ENCODE measurements at places on chromosomes 16 and 17.

DNA sequence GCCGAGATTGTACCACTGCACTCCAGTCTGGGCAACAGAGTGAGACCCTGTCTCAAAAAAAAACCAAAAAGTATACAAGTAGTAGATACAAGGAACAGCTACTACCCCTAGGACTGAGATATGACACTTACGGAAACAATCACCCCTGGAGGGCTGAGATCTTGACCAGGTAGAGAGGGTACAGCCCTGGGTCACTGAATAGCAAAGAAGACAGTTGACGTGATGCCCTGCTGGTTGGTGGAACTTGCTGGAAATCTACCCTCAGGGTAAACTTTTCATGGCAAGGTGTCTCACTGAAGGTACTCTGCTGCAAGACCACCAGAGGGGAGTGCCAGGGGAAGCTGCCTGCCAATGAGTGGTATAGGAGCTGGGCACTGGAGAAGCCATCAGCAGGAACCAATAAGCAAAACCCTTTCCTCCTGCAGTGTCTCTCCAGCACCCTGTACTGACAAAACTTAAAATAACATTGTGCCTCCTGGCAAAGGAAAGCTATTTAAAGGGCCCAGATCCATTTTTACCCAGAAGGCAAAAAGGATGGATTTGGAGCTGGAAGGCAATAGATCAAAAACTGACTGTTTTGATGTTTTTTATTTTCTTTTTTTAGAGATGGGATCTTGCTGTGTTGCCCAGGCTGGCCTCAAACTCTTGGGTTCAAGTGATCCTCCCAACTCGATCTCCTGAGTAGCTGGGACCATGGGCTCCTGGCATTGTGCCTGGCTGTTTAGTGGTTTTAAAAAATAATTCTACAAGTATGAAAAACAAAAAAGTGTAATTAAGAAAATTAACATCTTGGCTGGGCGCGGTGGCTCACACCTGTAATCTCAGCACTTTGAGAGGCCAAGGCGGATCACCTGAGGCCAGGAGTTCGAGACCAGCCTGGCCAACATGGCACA, 11.3 kb upstream of the PDXDC1 start:
- DNase-seq: no peak

DNA sequence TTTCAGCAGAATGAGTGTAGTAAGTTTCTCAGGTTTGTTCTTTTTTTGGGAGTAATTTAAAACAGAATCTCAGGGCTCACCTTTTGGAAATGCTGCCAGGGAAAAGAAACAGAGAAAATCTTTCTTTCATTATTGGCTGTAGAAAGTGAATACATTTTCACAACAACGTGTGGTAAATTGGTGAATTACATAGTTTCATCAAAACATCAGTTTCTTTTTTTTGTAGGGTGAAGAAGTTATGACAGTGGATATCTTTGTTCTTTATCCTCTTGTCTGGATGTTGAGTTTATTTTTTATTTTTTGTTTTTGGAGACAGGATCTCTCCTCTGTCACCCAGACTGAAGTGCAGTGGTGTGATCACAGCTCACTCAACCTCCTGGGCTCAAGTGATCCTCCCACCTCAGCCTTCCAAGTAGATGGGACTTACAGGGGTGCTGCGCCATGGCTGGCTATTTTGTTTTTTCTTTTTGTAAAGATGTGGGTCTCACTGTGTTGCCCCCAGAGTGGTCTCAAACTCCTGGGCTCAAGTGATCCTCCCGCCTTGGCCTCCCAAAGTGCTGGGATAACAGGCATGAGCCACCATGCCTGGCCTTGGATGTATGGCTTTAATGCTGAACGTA, 2.4 kb downstream of the ZNF267 start:
- no peak for DNase-seq

DNA sequence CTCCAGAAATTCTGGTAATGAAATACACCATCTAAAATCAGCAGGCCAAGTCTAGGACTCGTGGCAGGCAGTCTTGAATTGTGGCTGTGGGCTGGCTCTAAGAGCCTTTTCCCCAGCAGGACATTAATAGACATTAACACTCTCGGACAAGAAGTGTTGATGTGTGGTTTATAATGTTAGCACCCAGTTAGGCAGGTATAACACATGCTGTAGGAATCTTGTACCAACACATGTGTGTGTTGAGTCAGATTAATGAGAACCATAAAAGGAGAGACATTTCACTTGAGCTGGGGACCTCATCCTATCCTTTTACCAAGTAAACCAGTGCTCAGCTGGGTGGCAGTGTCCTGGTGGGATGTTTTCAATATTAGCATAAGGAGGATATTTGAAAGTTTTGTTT, 264.5 kb downstream of the FTO start:
- DNase-seq: no peak

- no peak for DNase-seq
Measured at GRCh38 chr16:28478506-28479180, 6.5 kb upstream of the NPIPB7 start.

DNA sequence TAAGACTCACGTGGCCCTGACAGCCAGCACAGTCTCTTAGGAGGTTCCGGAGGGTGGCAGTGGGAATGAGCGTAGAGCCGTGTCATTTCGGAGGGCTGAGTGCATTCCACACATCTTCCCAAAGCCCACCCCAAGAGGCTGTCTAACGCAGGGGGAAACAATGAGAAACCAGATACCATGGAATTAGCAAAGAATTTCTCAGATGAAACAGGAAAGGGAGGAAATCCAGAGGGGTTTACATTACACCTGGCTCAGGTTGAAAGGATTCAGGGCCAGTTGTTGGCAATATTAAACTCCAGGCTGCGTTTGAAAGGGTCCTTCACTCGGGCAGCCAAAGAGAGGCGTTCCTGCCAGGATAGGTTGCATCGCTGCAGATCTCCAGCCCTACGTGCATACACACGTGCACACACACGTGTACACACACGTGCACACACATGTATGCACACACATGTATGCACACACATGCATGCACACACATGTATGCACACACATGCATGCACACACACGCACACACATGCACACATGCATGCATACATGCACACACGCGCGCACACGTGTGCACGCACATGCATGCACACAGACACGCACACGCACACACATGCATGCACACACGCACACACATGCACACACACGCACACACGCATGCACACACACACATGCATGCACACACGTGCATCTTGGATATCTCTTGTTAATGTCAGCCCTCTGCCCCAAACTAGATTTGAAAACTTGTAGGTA, 12.2 kb downstream of the CBX4 start:
- no peak for DNase-seq

- DNase-seq: no peak
Measured at GRCh38 chr17:30908717-30909420, 2.8 kb upstream of the TEFM start.

DNA sequence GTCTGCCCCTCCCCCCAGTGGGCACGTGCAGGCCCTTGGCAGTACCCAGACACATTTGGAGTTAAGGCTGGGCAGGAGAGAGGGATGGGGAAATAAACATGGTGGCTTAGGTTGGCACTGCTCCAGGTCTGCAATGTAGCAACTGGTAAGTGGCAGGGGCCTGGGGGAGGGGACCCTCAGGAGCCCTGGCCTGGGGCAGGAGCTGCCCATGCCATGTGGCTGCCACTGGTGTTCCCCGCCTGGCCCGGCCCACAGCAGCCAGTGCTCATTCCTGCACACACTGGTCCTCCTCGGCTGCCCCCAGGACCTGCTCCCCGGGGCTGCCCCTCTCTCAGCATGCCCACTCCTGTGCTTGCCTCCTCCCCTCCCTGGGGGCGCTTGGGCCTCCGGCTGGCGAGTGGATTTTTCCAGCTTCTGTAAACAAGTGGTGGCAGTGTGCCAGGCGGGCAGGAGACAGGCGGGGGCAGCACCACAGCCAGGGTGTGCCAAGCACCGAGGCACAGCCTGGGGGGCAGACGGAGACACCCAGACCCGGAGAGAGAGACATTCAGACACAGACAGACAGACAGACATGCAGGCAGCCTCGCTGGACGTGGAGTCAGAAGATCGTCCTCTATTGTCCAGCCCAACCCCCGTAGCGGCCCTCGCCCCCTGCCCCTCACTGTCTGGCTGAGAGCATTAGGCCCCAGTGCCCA, 9.4 kb downstream of the THRA start:
- no peak for DNase-seq

DNA sequence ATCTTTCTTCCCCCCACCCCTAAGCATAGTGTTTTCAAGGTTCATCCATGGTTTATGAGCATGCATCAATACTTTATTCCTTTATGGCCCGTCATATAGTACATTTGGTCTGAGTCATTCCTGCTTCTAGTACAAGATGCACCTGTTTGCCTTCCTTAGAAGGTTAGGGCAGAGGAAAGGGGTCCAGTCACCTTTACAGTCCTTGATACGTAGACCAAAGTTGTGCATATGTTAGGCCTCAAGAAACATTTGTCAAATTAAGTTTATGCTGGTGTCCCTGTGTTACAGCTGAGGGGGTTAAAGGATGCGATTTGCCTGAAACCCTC, 1.4 kb downstream of the CYB5D2 start:
- DNase-seq: no peak

DNA sequence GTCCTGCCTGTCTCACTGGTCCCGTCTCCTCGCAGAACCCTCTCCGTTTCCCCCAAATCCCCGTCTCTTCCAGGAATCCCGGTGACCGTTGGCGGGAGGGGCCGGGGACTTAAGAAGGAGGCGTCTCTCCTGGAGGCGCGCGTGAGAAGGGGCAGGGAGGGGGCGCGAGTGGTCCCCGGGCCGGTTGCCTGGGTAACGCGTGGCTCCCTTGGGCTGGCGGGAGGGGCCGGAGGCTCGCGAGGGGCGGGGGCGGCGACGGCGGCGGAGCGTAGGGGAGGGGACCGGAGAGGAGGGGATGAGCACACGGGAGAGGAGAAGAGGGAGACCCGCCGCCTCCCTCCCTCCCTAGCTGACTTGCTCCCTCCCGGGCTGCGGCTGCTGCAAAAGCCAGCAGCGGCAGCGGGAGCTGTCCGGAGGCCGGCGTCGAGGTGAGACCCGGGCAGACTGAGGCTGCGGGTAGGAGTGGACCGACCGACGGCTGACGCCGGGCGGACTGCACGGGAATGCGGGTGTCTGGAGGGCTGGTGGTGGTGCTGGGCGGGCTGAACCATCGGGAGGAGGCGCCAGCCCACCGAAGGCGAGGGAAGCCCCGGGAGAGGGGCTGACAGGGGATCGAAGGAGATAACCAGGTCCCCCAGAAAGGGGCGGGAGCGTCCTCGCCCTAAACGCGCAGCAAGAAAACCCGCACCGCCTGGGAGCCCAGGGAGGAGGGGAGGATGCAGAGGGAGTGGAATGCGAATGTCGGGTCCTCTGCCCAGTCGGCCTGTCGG, at the start of gene PRRT2:
TSS of gene PRRT2 (plus strand) at position 298 of the 770 bp plus-strand sequence. CDS start 862 bp downstream, outside the sequence.
- DNase-seq: no peak

DNA sequence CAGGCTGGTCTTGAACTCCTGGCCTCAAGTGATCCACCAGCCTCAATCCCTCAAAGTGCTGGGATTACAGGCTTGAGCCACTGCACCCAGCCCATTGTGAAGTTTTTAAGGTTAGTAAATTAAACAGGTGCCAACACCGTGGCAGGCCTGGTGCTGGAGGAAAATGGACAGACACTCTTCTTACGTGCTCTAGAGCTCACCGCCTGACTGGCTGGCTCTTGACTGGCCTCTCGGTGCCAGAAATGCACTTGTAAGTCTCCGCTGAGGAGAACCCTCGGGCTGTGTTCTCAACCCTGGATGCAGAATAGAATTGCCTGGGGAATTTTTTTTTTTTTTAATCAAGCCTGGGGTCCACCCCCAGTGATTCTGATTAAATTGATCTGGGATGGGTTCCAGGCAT, 10.3 kb upstream of the HAS3 start:
- no peak for DNase-seq

DNA sequence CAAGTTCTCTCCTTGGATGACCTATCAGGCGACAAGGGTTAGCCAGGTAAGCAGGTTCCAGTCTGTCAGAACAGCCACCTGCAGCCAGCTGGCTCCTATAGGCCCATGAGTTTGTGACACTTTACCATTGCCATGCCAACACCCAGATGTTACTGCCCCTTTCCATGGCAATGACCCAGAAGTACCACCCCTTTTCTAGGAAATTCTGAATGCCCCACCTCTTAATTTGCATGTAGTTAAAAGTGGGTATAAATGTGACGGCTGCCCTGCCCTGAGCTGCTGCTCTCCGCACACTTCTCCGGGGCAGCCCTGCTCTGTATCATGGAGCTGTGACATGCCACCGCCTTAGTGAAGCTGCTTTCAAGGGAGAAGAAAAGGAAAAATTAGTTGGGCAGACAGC, 10.0 kb upstream of the SECTM1 start:
- no peak for DNase-seq

- no peak for DNase-seq
Measured at GRCh38 chr17:40949418-40949817, 12.0 kb upstream of the KRT23 start.

GRCh38 chr16:54459509-54460262, 173.1 kb upstream of the IRX3 start:
- DNase-seq: no peak

- no peak for DNase-seq
Measured at GRCh38 chr16:4011225-4011939, 104.9 kb downstream of the ADCY9 start.

- no peak for DNase-seq
Measured at GRCh38 chr17:48726916-48727286, 1.6 kb downstream of the HOXB13 start.

DNA sequence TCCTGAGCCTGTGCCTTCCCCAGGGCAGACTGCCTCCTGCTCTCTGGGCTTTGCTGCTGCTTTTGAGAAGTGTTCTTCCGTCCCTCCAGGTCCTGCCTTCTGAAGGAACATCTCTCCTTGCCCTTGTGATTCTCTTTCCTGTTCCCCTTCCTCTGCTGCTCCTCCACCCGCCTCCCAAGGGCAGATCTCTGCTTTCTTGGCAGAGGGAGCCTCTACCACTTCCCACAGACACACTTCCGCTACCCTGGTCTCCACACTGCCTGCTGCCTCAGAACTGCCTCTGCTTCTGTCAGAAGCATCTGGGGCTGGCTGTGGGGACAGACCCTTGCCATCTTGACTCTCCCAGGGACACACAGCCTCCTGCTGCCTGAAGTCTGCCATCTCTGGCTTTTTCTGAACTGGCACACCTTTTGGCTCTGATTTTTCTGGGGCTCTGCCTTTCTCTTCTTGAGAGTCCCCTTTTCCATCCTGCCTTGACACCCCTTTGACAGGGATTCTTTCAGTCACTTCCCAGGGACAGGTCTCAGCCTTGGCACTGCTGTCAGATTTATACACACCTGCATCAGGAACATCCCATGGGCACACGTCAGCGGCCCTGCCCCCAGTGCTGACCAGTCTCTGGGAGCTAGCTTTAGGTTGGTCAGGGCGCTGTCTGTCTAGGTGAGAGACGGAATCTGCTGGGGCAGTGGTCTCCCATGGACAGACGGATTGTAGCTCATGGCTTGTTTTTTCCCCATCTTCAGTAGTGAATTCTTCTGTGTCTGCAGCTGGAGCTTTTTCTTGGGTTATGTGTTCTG, 16.6 kb downstream of the GPR179 start:
- no peak for DNase-seq

GRCh38 chr16:11955713-11956123, 9.3 kb upstream of the TNFRSF17 start:
- DNase-seq: no peak

GRCh38 chr17:77619326-77619725, 339.2 kb upstream of the TNRC6C start:
- no peak for DNase-seq

- no peak for DNase-seq
Measured at GRCh38 chr16:64410306-64410705, 711.6 kb downstream of the CDH11 start.

GRCh38 chr17:29844339-29845048, 85.5 kb downstream of the SSH2 start:
- no peak for DNase-seq

GRCh38 chr16:3060339-3061127, 4.9 kb upstream of the IL32 start:
- no peak for DNase-seq

All from stimulated activated CD8-positive, alpha-beta memory T cell treated with anti-CD3 and anti-CD28 coated beads, Interleukin-12 subunit alpha, Interleukin-12 subunit beta, amount 100 ng/mL, for 1 hour (primary cell).